ENCODE measurements at places on chromosomes 13 and 19.

GRCh38 chr13:21310220-21310619, 133.8 kb downstream of the MRPL57 start:
- no peak for DNase-seq

DNA sequence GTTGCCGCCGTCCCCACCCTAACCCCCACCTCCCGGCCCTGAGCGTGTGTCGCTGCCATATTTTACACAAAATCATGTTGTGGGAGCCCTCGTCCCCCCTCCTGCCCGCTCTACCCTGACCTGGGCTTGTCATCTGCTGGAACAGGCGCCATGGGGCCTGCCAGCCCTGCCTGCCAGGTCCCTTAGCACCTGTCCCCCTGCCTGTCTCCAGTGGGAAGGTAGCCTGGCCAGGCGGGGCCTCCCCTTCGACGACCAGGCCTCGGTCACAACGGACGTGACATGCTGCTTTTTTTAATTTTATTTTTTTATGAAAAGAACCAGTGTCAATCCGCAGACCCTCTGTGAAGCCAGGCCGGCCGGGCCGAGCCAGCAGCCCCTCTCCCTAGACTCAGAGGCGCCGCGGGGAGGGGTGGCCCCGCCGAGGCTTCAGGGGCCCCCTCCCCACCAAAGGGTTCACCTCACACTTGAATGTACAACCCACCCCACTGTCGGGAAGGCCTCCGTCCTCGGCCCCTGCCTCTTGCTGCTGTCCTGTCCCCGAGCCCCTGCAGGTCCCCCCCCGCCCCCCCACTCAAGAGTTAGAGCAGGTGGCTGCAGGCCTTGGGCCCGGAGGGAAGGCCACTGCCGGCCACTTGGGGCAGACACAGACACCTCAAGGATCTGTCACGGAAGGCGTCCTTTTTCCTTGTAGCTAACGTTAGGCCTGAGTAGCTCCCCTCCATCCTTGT, 6.4 kb downstream of the YIPF2 start:
- DNase-seq, result no peak

DNA sequence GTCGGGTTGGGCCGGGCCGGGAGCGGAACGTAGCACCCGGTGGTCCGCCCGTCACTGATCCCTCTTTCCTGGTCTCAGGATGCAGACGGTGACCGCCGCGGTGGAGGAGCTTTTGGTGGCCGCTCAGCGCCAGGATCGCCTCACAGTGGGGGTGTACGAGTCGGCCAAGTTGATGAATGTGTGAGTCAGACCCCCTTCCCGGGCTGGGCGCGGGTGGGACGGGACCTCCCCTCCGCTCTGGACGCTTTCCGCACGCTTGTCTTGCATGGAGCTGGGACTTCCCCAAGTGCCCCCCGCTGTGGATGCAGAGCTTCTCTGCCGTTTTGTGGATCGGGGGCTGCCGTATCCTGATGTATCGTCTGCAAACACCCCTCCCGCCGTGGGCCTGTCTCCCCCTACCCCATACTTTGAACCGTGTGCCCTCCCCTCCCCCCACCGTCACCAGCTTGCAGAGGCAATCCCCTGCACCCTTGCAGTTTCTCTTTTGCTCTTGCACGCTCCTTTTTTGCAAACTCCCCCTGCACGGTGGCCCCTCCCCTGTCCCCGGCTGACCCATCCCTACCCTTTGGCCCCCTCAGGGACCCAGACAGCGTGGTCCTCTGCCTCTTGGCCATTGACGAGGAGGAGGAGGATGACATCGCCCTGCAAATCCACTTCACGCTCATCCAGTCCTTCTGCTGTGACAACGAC, 669 bp downstream of the GADD45B start:
- no peak for DNase-seq

DNA sequence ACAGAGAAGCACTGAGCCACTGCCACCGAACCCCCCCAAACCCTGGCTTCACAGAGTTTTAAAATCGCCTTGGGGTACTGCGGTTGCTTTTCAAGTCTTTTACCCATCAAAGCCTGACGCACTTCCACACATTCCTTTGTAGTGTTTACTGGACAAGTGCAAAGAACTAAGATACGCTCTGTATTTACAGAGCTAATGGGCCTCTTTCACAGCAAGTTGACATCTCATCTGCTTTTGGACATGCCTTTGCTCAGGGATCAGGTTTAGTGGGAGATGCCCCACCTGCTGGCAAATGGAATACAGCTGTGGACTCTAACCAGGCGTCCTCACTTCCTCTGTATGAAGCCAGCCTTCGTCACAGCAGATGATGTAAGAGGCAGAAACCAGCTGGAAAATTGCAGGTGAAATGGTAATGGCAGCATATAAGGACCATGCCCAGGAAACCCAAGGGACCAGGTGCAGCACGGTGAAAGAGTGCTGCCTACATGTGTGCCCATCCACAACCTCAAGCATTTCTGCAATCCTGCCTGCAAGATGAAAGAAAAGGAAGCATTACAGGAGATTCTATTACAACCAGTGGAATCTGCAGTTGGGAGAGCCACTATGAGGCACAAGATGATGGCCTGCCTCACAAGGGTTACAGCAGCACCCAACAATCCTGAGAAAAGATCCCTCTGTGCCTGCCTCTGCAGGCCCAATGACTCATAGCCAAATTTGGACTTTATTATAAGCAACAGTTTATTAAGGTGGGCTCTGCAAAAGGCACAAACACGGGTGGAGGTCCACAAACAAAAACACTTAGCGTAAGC, 34.7 kb downstream of the BRD4 start:
- no peak for DNase-seq

GRCh38 chr13:32150794-32151193, 119.2 kb downstream of the FRY start:
- DNase-seq, result no peak

DNA sequence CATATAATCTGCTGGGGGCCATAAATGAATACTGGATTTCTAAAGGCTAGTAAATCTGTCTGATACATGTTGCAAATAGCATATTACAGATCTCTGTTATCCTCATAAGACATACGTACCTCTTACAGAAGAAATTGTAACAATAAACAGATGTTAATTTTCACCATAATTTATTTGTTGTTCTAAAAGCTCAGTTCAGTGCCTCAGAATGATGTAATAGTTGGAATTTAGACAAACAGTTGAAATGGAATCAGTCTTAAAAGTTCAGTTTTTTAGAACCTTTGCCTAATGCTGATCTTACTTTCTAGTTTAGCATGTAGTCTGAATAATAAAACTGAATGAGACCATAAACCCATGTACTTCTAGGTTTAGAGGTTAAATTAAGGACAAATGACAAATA, 43.1 kb downstream of the B3GLCT start:
- DNase-seq, result no peak

DNA sequence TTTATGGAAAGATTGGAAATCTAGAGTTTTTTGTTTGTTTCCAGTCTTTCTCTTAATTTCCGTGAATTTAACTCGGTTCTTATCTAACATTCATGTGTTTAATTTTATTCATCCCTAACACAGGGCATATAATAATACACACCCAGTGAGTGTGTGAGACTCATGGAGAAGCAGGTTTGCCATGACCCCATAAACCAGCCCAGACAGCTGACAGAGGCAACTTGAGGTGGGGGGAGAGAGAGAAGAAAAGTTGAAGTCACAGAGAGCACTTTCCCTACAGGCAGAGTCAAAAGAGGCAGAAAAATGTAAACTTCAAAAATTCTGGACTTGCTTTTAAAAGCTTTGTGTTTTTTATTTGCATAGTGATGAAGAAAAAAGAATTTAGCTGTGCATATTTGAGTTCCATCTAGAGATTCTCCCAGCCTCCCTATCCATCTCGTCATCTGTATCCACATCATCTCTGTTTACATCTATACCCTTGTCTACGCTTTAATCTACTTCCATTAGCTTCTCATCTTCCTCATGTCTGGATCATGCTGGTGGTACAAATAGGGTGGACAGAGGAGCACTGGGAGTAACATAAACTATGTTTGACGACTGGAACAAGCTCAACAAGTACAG, 60.2 kb downstream of the THSD1 start:
- no peak for DNase-seq

DNA sequence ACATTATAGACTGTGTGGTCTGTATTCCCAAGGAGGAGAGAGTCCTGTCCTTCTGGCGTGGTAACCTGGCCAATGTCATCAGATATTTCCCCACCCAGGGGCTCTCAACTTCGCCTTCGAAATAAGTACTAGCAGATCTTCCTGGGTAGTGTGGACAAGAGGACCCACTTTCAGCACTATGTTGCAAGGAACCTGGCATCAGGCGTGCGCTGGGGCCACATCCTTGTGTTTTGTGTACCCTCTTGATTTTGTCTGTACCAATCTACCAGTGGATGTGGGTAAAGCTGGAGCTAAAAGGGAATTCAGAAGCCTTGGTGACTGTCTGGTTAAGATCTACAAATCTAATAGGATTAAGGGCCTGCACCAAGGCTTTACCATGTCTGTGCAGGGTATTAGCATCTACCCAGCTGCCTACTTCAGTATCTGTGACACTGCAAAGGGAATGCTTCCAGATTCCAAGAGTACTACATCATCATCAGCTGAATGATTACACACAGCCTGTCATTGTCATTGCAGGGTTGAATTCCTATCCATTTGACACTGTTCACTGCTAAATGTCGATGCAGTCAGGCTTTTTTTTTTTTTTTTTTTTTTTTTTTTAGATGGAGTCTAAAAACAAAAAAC, 148.0 kb downstream of the PRR20E start:
- DNase-seq, result no peak

DNA sequence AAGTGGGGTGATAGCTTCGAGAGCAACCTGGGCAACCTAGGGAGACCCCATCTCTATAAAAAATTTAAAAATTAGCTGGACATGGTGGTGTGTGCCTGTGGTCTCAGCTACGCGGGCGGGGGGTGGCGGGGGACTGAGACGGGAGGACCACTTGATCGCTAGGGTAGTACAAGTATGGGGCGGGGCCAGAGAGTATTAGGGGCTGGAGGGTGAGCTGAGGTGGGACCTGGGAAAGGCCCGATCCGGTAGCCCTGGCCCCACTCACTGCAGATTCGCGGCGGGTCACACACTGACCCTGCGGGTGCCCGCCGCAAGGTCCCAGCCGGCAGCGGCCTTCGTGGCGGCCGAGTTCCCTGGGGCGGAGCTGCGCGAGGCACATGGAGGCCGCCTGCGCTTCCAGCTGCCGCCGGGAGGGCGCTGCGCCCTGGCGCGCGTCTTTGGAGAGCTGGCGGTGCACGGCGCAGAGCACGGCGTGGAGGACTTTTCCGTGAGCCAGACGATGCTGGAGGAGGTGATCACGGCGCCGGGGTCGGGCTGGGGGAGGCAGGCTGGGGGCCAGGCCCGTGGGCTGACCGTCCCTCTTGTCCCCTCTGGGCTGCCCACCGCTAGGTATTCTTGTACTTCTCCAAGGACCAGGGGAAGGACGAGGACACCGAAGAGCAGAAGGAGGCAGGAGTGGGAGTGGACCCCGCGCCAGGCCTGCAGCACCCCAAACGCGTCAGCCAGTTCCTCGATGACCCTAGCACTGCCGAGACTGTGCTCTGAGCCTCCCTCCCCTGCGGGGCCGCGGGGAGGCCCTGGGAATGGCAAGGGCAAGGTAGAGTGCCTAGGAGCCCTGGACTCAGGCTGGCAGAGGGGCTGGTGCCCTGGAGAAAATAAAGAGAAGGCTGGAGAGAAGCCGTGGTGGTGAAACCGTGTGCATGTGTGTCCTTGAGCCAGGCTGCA, 2.0 kb upstream of the ARHGAP45 start:
- no peak for DNase-seq

DNA sequence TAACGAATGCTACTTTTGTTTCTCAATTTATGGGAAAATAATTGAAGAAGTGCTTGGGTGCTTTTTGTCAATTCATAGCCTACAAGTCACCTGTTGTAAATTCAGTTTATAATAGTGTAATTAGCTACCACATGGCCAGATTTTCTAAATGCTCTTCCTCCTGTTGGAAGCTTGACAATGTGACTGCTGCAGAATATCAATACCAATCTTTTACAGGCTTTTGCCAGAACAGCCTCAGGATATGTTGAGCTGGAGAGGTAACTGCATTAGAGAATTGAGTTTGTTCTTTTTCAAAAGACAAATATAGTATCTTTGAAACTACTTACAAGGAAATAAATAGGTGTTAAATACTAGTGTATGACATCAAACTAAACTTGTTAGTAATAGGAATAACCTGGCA, 277.8 kb downstream of the POU4F1 start:
- DNase-seq, result no peak

DNA sequence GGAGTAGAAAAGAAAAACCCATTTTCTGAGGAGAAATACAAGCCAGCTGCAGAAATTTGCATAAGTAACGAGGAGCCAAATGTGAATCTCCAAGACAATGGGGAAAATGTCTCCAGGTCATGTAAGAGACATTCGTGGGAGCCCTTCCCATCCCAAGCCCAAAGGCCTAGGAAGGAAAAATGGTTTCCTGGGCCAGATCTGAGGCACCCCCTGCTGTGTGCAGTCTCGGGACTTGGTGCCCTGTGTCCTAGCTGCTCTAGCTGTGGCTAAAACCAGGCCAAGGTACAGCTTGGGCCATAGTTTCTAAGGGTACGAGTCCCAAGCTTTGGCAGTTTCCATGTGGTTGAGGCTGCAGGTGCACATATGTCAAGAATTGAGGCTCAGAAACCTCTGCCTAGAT, 444.9 kb downstream of the PCDH20 start:
- DNase-seq, result no peak

- peak; percentile 74 for DNase-seq
Observed at GRCh38 chr19:1260749-1261537, 8.2 kb upstream of the CIRBP start.

DNA sequence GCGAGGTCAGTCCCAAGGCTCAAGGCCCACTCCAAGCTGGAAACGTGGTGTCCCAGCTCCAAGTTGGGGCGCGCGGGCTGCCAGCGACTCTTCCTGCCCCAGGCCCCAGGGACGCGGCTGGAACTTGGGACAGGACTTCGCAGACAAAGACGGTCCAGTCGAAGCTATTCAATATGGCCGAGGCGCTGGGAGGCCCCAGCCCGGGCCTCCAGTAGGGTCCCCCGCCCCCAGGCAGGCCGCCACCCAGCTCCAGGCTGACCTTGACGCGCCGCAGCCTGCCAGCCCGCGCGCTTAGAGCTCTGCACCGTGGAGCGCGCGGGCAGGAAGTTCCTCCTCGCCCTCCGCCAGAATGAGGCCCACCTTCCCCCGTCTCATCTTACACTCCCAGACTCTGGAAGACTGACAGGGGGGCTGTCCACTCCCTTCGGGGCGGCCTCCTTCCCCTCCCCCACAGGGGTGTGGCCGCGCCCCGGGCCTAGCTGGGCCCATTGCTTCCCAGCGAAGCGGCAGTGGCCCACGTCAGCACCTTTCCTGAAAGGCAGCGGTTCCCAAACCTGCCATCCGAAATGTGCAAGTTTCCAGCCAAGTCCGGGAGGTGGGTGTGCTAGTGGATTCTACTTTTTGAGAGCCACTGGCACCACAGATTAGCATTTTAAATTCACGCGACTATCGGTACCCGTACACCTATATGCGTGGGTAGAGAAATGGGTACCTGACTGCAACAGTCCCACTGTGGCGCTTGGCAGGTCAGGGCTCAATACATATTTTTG, at the start of gene CCDC8:
CCDC8 (minus strand) TSS at position 303 of the 770 bp plus-strand sequence. CDS start 754 bp downstream, outside the sequence.
- no peak for DNase-seq

Data from omental fat pad (tissue), 4 donors.